ENCODE measurements at places on chromosomes 7 and 10.
A peak's percentile ranks its signal among the peaks of the same experiment; 100 is the strongest.

DNA sequence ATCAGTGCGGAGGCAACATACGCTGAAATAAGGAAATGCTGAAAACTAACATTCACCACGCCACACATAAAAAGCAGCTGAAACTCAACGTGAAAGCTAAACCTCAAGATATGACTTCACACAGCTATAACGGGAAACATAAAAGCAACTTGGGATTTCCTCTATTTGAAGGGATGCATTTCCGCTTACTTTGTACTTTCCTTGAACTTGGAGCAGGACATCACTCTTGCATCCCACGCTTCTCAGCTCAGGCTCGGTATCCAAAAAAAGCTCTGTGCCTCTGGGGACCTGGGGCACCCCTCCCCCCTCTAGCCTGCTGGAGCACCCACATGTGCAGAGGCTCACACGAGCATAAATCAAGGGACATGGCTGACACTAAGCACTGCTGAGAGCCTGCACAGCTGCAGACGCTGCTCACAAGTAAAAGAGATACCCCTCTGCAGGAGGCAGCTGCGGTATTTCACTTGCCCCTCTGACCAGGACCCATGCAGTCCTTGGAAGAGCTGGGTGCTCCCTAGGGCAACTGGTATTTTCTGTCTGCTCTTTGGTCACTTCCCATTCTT, 34.2 kb downstream of the PARD3 start:
- DNase-seq, result peak; percentile 34

GRCh38 chr7:101829374-101829773, 11.9 kb downstream of the CUX1 start:
- no peak for DNase-seq

- DNase-seq, result no peak
Measured at GRCh38 chr10:128422190-128422589, 296.0 kb upstream of the MKI67 start.

DNA sequence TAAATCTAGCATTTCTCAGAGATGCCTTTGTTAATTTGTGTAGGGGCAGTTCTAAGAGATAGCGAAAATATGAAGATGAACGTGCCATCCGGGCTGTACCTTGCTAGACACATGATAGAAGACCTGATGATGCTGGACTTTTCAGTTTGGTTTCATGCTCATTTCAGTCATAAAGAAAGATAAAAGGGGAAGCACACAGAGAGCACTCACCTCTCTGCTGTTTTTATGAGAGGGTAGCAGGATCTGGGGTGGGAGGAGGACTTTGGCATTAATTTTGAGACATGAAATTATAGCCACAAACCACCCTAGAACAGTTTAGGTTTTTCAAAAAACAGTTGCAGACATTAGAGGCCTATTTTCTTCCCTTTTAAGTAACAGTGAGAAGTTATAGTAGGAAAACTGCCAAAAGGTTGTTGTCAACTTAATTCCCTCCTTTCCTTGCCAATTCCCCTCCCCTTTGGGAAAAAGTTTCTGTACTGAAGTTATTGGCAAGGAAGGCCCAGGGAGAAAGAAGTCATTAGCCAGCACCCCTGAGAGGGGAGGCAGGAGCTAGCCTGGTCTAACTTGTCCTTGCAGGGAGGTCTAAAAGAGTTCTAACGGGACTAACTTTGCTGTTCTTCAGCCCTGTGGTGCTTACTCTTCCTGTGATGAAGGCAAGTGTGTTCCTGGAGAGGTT, 2.6 kb downstream of the ST7 start:
- DNase-seq, result no peak

GRCh38 chr10:33571616-33572015, 237.1 kb upstream of the NRP1 start:
- peak; percentile 77 for DNase-seq

GRCh38 chr7:200290-200689, 7.9 kb downstream of the FAM20C start:
- peak; percentile 19 for DNase-seq

- DNase-seq, result no peak
Measured at GRCh38 chr7:132211971-132212370, 364.3 kb downstream of the PLXNA4 start.

DNA sequence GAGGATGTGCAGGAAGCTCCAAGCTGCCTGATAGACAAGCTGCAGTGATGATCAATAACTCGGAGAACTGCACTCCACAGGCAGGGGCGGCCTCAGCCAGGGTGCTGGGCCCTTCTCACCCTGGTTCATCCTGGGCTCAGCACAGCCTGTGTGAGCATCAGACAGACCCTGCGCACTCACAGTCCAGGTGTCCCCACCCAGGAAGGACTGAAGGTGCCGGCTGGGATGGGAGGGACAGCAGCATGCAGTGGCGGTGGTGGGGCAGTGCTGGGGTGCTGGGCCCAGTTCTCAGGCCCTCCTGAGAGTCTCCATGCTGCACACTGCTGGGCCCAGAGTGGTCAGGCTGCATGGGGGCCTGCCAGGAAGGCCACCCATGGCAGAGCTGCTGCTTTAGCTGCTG, 74.1 kb downstream of the ITIH5 start:
- no peak for DNase-seq

- DNase-seq, result no peak
Measured at GRCh38 chr7:80630608-80631405, 7.6 kb upstream of the CD36 start.

DNA sequence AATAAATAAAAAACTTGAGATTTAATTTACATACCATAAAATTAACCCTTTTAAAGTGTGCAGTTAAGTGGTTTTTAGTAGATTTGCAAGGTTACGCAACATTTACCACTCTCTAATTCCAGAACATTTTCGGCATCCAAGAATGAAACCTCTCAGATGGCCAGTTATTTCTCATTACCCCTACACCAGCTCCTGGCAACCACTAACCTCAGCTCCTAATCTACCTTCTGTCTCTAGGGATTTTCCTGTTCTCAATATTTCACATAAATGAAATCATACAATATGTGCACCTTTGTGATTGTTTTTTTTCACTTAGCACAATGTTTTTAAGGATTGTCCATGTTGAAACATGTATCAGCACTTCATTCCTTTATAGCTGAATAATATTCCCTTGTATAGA, 45.1 kb downstream of the INPP5F start:
- DNase-seq, result no peak

GRCh38 chr10:24518981-24519597, 204.6 kb downstream of the ARHGAP21 start:
- DNase-seq, result peak; percentile 74

DNA sequence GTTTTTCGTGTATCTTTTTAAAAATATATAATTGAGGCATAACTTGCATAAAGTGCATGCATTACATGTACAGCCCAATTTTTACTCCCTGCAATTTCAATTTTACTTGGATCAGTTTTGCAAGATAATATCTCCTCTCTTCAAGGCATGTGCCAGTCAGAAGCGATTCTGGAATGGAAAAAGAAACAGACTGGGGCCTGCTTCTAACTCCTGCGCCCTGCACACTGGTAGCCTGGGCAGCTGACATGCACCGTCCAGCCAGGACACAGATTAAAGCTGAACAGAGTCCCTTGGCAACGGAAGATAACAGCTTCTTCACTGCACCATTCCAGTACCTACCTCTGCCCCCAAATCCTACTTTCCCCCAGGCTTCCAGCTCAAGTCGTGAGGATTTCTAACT, 182.1 kb downstream of the FAM107B start:
- no peak for DNase-seq

- DNase-seq, result no peak
Measured at GRCh38 chr10:5685764-5686240, 1.2 kb downstream of the TASOR2 start.

DNA sequence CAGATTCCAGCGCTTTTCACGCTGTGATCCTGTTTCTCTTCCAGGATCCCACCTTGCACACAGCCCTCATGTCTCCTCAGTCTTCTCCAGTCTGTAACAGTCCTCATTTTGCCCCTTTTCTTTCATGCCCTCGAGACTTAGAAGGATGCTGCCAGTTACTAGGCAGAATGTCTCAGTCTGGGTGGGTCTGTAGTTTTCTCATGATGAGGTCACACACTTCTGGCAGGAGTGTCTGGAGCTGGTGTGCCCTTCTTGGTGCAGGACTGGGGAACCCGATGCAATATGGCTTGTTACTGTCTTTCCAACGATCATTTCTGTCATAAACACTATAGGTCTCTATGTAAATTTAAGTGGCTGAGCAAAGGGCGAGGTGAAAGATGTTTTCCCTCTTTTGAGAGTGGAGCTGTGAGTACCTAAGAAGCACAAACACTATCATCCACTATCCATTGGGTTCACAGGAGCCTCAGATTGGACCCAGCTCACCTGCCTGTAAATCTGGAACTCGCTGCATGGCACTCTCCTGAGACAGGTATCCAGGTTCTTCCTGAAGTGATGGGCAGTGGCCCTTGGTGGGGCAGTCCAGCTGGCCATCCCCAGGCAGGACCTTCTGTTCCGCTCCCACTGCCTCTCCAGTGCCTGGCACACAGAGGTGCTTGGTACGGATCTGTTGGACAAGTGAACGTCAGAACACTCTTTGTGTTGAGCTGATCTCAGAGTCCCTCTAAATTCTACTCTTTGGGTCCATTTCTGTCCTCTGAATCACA, 64.3 kb upstream of the ZNF32 start:
- DNase-seq, result no peak

- DNase-seq, result peak; percentile 86
Measured at GRCh38 chr10:91632671-91633550, at the start of gene PPP1R3C. TSS of gene PPP1R3C (minus strand) at chr10:91633071. CDS start at chr10:91632969, 102 bp downstream.

DNA sequence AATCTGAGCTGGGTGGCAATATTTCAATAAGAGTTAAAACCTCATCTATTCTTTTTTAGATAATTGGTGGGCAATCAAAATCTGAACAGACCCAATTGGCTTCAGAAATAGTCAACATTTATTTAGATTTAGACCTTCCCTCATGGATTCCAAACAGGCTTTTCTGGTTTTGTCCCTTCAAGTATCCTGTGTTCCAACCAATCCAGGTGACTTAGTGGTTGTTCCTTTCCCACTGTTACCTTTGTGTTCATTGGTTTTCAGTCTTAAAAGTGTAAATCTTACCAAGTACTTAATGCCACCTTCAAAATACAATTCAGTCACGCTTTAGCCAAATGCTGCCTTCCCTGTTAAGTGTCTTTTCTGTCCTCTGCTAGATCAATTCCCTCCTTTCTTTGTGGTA, 85.9 kb downstream of the AHR start:
- DNase-seq, result peak; percentile 18

GRCh38 chr10:72338180-72338579, 16.5 kb downstream of the DNAJB12 start:
- no peak for DNase-seq

- DNase-seq, result peak; percentile 6
Measured at GRCh38 chr7:52547308-52547910, 488.0 kb upstream of the POM121L12 start.

- no peak for DNase-seq
Measured at GRCh38 chr10:70038923-70039322, 13.7 kb upstream of the MACROH2A2 start.

DNA sequence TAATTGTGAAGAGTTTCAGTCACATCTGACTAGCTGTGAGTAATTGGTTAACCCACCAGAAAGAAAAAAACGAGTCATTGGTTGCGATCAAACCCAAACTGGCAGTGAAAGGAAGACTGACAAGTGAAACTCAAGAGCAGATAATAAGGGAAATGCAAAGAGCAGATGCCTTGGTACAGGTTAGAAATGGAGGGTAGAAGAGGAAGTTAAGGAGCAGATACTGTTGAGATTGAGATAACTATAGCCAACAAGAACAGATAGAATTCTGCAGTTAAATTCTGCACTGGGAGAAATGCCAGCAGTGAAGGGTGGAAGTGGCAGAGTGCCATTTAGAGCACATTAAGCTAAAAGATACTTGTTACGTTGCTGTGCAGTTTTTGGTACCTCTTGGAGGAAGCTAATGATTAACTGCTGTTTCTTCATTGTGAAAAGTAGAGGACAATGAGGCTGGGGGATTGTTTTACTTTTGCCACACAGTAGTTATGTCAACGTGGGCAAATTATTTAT, 65.8 kb downstream of the CDK13 start:
- DNase-seq, result no peak

DNA sequence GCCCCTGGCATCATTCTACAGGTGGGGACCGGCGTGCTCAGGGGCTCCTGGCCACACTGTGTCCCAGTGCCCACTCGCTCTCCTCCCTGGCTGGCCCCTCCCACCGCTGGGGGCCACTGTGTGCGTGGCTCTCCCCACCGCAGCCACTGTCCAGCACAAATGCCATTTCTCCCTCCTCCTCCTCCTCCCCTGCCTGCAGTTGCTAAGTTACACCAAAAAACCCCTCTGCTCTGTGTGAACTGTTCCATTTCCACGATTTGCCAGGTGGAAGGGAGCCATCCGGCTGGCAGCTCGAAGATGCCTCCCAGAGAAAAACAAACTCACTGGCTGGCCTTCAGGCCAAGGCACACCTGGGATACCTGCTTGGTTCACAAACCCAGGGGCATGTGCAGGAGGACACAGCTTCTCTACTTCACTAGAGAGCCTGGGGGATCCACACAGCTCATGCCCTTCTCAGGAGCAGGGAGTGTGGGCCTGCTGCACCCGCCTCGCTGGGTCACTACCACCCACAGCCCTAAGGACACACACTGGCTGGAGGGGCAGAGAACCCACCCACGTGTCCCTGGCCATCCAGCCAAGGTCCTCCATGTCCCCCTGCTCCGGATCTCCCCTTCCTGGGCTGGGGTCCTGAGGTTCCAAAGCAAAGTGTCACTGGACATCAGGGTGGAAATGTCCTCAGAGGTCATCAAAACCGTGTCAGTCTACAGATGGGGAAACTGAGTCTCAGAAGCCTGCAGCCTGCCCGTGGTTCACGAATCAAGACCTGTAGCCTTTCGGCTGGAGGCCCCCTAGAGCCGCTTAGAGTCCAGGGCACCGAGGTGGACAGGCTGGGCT, 1.7 kb downstream of the RASGEF1A start:
- DNase-seq, result no peak

DNA sequence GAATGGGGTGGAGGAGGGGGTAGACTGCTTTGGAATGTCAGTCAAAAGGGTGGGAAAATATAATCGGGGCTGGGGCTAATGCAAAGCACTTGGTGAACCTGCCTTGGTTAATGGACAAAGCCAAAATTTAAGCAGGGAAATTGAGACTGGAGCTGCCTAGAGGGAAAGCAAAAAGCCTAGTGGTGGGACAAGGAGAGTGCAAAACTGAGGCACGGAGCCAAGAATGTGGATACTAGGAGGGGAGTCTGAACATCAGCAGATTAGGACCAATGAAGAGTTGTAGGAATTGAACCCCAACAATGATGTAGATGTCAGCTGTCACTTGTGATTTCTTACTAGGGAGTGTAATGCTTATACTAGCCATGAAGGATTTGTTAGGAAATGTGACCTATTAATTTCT, 195.9 kb downstream of the MDFIC start:
- no peak for DNase-seq

GRCh38 chr10:8026349-8027259, 27.9 kb upstream of the GATA3 start:
- peak; percentile 94 for DNase-seq

- peak; percentile 14 for DNase-seq
Measured at GRCh38 chr10:14507176-14507575, 176.5 kb upstream of the FRMD4A start.

GRCh38 chr10:12981570-12981969, 19.9 kb downstream of the CCDC3 start:
- no peak for DNase-seq

GRCh38 chr7:112290065-112290464, 83.6 kb downstream of the ZNF277 start:
- DNase-seq, result no peak
